Foreskin keratinocyte (primary cell): ENCODE measurements at places on chromosomes 4 and X.

- DNase-seq, result no peak
Measured at GRCh38 chr4:165301833-165302232, 25.6 kb upstream of the MSMO1 start.

DNA sequence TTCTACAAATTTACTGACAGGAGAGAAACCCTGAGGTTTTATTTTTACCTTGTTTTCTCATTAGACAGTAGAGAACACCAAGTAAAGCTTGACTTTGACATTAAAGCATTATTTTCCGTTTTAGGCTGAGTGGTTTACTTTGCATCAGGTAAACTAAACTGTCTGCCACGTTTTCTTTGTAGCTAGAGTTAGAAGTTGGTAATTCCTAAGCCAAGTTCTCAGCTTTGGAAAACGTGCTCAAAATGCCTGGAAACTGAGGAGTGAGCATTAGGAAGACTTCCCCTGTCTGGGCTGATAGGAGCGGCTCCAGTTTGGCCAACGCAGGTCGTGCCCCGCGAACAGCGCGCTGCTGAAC lies 819 bp downstream of the PDLIM3 start:
- DNase-seq, result peak; percentile 11

GRCh38 chrX:122584981-122585380 lies 599.1 kb upstream of the GRIA3 start:
- DNase-seq, result no peak

GRCh38 chr4:6753103-6753560 lies 29.4 kb upstream of the KIAA0232 start:
- DNase-seq, result no peak

DNA sequence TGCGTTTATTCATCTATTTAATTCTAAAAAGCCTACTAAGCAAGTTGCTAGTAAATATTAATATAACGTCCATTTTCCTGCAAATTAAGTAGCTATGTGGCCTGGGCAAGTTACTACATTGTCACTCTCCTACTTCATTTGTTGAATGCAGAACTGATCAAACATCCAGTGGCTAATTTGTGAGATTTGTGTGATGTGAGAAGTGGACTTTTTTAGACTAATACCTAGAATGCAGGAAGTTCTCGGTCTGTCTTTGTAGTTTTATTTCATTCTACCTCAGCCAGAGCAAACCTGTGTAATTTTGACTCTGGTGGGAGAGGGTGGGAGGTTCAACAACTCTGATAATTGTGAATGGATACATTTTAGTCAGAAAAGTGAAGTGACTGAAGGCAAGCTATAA lies 840 bp downstream of the GUF1 start:
- no peak for DNase-seq
